ENCODE measurements at places on chromosomes 7 and 10.

- no peak for DNase-seq
These were observed 22.0 kb downstream of the ITGB8 start for GRCh38 chr7:20352573-20353306.

DNA sequence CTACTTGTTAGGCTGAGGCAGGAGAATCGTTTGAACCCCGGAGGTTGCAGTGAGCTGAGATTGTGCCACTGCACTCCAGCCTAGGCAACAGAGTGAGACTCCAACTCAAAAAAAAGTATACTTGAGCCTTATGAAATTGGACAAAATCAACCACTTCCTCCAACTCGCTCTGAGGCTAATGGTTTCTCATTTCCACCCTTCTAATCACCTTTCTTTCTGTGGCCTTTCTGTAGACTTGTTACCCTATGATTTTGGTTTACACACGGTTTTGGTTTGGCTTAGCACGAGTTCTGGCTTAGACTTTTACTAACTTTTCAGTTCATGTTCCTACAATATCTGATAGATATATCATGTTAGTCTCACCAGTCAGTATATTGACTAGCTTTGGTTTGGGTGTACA, 152.0 kb downstream of the PHTF2 start:
- no peak for DNase-seq

DNA sequence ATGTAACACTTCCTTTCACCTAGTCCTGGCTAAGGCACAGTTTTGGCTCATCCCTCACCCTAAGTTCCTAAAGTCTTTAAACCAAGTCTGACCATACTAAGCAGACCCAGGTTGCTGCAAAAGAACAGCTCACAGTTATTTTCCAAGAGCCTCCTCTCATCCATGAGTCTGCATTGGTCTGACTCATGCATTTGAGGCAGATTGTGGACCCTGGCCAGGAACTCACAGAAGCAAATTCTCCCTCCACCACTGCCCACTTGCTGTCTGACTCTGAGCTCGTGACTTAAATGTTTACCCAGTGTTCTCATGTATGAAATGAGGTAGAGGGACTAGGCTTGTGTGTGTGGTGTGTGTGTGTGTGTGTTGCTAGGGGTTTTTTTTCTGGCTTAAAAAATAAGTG, 1272.8 kb downstream of the TYW1 start:
- DNase-seq: no peak

DNA sequence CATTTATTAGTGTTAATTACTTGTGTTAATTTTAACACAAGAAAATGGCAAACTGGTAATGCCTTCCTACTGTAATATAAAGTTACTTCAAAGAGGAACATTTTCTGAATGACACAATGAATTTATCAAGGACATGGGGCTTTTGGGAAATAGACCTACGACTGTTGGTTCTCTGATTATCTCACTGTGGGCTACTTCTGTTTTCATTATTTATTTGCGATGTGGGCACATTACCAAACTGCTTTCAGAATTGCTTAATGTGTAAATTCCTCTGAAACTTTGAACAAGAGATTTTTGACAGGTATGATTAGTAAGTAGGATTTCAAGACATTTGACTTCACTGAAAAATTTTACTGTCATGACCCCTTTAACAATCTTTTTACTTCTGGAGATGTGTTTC, 535.6 kb downstream of the CNTNAP2 start:
- DNase-seq: no peak

DNA sequence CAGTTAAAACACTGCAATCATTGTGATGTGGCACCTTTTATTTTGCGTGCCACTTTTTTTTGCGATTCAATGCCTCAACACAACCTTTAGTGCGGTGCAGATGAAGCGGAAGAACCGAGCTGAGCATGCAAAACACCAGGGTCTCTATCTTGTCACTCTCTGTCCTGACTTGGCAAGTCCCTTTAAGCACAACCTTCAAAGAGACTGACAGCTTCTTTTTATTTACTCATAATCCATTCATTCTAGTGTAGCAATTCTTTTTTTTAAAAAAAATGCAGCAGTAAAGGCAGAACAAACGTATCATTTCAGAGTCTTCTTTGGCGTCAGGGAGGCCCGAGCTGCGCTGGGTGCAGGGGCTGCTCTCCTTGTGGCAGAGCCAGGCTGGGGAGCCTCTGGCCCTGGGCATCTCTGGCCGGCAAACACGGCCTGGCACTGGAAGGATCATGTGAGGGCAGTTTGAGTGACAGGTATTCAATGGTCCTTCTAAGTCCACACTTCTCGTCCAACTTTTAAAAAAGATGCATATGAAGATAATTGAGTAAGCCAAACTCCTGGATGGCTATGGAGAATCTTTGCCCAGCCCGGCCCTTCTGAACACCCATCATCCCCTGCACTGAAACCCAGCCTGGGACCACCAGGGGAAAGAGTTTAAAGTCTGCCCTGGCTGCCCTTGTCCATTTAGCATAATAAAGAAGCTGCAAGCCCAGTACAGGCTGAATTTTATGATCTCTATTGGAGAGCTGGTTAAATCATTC, 3.9 kb downstream of the PTF1A start:
- DNase-seq: no peak

DNA sequence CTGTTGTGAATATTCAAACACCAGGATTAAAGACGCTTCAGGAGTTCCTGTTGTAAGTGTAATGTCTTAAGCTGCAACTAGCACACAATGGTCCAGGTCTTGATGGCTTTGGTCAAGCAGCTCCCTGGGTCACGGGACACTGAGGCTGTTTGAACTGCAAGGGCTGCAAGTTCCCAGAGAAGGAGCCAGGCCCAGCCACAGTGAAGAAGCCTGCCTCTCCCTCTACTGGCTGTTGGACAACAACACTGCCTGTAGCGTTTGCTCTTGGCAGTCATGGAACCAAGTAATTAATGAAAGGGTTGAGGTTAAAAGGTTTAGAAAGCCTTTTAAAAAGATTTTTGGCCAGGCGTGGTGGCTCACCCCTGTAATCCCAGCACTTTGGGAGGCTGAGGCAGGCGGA, 31.9 kb upstream of the GUSB start:
- DNase-seq: no peak

DNA sequence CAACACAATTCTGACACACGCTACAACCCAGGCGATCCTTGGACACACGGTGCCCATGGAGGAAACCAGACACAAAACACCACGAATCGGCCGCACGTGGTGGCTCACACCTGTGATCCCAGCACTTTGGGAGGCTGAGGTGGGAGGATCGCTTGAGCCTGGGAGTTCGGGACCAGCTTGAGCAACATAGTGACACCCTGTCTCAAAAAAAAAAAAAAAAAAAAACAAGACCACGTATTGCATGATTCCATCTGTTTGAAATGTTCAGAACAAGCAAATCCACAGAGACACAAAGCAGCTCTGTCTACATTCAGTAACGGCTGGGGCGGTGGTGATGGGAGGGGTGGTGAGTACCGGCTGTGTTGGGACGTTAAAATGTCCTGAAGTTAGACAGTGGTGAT, 25.2 kb downstream of the ADAP1 start:
- DNase-seq: no peak

- no peak for DNase-seq
These were observed 32.0 kb downstream of the SFMBT2 start for GRCh38 chr10:7378602-7379403.

- DNase-seq: no peak
These were observed 78.0 kb downstream of the VWDE start for GRCh38 chr7:12325646-12326045.

DNA sequence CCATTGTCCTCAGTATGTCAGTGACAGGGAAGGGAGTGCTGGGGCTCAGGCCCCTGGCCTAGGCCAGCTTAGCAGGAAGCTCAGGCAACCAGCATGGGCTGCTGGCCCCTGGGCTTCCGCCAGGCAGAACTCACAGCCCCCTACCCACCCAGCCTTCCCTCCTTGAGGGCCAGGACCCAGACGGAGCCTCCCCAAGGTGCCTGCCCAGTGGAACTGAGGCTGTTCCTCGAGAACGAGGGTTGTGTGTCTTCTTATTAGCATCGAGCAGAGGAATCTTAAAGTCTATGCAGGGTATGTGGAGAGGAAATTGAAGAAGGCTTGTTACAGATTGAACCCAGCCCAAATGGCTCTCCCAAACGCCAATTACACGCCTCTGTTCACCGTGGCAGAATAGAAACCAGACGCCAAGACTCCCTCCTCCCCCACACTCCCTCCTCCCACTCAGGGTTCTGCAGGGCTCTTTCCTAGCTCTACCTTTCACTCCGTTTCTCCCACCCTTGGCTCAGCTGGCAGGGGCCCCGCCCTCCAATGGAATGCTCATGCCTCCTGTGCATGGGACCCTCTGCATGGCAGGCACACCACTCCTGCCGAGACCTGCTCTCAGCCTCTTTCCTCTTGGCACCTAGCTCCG, 134.4 kb downstream of the ZMIZ1 start:
- no peak for DNase-seq

DNA sequence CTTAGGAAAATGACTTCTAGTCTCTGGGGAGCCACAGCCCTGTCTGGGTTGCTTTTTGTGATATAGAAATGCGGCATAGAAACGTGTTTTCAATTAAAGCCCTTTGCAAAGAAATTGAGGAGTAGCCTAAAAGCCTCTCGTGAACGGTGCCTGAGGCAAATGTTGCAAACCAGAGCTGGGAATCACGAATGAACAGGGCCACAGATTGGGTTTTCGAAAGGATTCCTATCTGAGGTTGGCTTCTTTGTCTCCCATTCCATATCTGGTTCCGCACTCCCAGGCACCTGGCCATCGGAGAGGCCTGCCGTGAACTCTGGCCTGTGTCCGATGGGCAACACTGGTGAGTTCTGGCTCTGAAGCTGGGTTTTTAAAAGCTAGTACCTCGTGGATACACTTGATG, 221.6 kb downstream of the TCF7L2 start:
- DNase-seq: no peak

DNA sequence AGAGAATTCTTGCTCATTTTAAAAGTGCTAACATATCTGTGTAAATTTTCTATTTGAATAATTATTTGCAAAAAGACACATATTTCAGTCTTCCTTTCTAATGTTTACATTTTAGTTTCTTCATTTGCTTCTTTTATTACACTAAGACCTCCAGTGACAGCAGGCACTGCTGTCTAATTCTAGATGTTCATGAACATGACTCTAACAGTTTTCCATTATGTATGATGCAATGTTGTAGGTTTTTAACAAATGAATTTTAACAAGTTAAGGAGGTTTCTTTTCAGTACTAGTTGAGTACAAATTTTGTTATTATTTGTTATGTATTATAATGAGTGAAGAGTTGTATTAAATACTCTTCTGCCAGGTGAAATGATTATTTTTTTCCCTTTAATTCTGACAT, 83.6 kb downstream of the GRB10 start:
- DNase-seq: no peak

GRCh38 chr7:79293655-79294142, 159.8 kb downstream of the MAGI2 start:
- no peak for DNase-seq

GRCh38 chr10:126262233-126262838, 125.9 kb downstream of the ADAM12 start:
- no peak for DNase-seq

DNA sequence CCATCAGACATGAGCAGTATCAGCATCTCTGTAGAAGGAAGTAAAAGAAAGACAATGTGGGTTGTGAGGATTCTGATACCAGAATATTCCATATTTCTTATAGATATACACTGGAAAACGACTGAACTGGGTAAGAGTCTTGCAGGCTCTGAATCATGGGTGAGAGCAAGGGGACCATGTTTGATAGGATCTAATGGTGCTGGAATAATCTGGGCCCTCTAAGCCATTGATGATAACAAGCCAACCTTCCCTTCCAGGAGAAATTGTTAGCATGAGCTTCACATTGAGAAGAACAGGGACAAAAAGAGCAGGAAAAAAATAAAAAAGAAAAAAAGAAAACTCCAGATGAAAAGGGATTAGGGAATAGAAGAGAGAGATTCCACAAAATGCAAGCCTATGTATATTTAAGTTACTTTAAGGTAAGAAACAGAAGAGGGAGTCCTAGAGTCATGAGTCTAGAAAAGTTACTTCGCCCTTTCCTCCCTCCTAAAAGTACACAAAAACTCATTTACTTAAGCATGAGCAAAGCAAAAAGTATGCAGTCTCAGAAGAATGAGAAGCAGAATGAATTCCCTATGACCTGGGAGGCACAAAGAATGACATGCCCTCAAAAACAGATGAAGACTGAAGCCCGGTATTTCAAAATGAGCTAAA, 181.9 kb downstream of the TMEM26 start:
- DNase-seq: no peak

GRCh38 chr7:156668130-156668741, 27.7 kb downstream of the RNF32 start:
- DNase-seq: no peak

GRCh38 chr7:28088032-28088431, 92.6 kb downstream of the JAZF1 start:
- DNase-seq: no peak

GRCh38 chr7:134056816-134057215, 70.3 kb upstream of the LRGUK start:
- no peak for DNase-seq

- no peak for DNase-seq
These were observed 6.7 kb downstream of the OR13A1 start for GRCh38 chr10:45308707-45309106.

DNA sequence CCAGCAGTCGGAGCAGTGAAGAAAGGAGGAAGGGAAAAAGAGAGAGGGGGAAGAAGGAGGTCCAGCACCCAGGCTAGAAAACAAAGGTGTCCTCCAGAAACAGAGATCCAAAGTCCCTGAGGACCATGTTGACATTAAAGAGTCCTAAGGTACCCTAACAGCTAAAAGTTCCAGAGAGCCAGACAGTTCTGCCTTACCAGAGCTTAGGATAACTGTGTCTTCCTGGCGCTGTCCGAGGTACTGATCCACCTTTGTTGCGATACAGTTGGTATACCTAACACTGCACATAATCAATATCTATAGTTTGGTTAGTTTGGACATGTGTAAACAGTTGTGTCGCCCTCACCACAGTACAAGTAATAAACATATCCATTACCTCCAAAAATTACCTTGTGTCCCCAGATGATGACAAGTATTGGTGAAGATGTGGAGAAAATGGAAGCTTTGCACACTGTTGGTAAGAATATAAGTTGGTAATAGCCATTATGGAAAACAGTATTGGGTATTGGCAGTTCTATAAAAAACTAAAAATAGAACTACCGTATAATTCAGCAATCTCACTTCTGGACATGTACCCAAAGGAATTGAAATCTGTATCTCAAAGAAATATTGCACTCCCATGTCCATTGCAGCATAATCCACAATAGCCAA, 59.8 kb downstream of the GRID1 start:
- no peak for DNase-seq

GRCh38 chr7:19079066-19079465, 38.4 kb downstream of the TWIST1 start:
- no peak for DNase-seq

DNA sequence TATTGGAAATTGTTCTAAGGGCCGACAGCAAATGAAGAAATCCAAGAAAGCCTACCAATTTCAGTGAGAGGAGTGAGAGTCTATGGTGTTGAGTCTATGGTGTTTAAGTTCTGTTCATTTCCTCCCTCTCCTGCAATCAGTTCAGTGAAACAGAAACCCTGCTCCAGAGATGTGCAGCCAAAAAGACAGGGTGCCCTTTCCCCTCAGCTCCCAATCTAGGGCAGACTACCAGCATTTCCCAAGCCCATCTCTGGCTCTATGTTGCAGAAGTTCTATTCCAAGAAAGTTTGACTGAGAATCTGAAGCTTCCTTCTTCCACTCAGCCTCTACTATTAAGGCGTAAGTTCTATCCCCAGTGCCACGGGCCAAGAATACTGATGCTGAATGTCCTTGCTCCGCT, 18.5 kb upstream of the ALOX5 start:
- no peak for DNase-seq

- no peak for DNase-seq
These were observed 45.5 kb downstream of the TNPO3 start for GRCh38 chr7:129009437-129009836.

GRCh38 chr7:23372611-23373010, 73.5 kb downstream of the MALSU1 start:
- no peak for DNase-seq

- no peak for DNase-seq
These were observed 592.7 kb upstream of the GALNT17 start for GRCh38 chr7:70539205-70539604.
